ENCODE measurements at places on chromosomes 3 and 15.

DNA sequence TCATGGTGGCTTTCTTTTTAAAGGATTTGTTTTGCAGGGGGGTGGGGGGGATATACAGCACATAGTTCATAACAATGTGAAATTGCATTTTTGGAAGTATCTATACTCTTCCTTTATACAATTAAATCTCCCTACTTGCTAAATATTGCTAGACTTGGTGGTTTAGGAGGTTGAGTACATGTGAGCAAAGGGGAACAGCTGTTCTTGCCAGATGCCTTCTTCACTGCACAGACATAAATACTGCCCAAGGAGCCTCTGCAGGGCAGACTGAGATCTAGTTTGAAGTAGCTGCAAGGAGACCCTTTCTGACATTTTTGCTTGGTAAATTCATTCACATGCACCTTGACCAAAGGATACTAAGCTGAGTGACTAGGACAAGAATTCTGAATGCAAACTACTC is 228.6 kb upstream of the IL12A start:
- no peak for DNase-seq

DNA sequence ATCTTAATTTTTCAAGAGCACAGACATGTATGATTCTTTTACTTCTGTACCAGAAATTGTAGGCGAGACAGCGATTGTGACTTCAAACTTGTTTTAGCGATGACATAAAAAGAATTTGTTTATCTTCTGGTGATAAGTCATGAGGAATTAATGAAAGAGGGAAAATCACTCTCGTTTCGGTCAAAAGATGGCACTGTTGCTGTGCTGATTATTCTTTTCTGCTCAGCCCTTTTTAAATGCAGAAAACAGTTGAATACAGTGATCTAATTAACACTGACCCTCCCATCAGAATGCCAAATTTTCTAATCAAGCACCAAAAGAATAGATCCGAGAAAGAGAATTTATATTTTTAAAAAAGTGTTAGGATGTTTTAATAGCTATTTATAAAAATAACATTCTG is 52.6 kb downstream of the NSUN3 start:
- DNase-seq = no peak

- DNase-seq = no peak
Measured at GRCh38 chr3:45969116-45969515, 25.9 kb downstream of the CXCR6 start.

DNA sequence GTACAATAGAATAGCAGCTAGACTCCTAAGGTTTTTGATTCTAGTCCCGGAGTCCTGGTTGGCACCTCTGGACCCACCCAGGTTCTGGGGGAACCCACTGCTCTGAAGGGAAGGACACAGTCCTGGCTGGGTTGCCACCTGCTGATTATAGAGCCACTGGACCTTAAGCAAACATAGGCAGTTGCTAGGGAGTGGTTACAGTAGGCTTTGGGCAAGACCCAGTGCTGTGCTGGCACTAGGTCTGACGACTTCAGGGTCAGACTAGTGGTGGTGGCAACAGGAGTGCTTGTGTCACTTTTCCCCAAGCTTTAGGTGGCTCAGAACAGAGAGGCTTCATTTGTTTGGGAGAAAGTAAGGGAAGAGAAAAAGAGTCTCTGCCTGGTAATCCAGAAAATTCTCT is 109.8 kb upstream of the C3orf80 start:
- no peak for DNase-seq

- no peak for DNase-seq
Measured at GRCh38 chr3:27719314-27720003, 2.7 kb downstream of the EOMES start.
